Spleen (tissue), 13 donors: ENCODE measurements at places on chromosomes 2 and 18. TPM values are rescaled to one million over a fixed set of nuclear protein-coding genes. Genes with fewer than 3 reads are reported as not detected.

Gene BOK
- 17.0 TPM for total RNA-seq

Gene GKN2
- total RNA-seq: not detected

Gene NFE2L2
- 100 TPM for total RNA-seq

DNA sequence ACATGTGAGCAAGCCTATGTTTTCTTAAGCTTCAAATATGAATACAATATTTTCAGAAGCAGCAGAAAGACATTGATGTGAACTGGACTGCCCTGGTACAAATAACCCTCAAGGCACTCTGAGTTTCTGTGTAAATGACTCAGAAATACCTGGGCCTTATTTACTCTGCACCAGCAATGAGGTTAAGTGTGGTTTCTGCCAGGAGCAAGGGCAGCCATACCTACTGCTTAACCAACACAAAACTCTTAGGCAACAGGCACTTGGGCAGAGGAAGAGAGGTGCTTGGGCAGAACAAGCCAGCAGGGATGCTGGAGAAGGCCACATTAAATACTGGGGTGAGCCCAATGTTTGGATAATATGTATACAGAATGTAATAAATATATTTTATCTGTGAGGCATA is 29.4 kb upstream of the ARL5A start:
- H3K4me1 ChIP-seq: no peaks in the 10 kb centered on the region
- no peak for DNase-seq
- no peak overlapping the region for H3K4me3 ChIP-seq
- H3K36me3 ChIP-seq: no peaks in the 10 kb centered on the region
- no peaks in the 10 kb centered on the region for H3K27me3 ChIP-seq

Gene TNS1
- 241 TPM for total RNA-seq

Gene RAB12
- total RNA-seq: 46.1 TPM

DNA sequence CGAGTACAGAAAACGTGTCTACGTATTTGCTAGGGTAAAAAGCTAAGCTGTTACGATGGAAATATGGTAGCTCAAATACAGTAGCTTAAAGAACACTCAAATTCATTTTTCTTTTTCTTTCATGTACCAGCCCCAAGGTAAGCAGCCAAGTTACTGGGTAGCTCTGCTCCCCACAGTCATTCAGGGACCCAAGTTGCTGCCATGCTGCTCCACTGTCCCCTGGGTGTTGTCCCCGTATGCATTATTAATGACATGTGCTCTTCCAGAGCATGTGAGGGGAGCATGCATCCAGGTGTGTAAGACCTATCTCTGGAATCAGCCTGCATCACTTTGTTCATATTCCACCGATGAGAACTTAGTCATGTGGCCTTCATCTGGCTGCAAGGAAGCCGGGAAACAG is 105.1 kb upstream of the SP3 start:
- no peak overlapping the region for H3K4me3 ChIP-seq
- H3K4me1 ChIP-seq: peaks cover 3% of the 10 kb centered on the region
- H3K36me3 ChIP-seq: no peaks in the 10 kb centered on the region
- no peaks in the 10 kb centered on the region for H3K27me3 ChIP-seq
- DNase-seq: no peak
- no peak overlapping the region for H3K27ac ChIP-seq

- no peaks in the 10 kb centered on the region for H3K4me1 ChIP-seq
- no peaks in the 10 kb centered on the region for H3K36me3 ChIP-seq
- H3K27me3 ChIP-seq: no peaks in the 10 kb centered on the region
- H3K4me3 ChIP-seq: no peak overlapping the region
- no peak overlapping the region for H3K27ac ChIP-seq
These were observed 442.7 kb upstream of the MEIS1 start for GRCh38 chr2:65992198-65992554.

DNA sequence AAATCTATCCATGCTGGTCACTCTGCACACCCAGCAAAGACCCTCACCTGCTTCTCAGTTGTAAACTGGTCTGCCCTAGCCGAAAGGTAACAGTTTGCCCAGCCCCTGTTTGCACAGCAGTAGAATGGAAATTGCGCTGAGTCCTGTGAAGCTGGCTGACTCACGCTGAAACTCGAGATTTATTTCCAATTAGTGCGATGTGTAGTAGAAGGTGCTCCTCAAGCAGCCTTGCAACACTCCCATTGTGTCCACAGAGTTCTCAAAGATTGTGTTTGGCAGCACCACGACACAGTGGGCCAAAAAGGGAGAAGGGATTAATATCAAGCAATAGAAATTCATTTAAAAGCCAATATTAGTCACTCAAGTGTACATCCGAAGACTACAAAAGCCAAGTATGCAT is 21.7 kb upstream of the APCDD1 start:
- H3K4me1 ChIP-seq: no peaks in the 10 kb centered on the region
- H3K36me3 ChIP-seq: no peaks in the 10 kb centered on the region
- no peaks in the 10 kb centered on the region for H3K27me3 ChIP-seq
- no peak overlapping the region for H3K27ac ChIP-seq
- no peak overlapping the region for H3K4me3 ChIP-seq
- DNase-seq: no peak

- no peaks in the 10 kb centered on the region for H3K27me3 ChIP-seq
- no peak for DNase-seq
- no peak overlapping the region for H3K4me3 ChIP-seq
- H3K27ac ChIP-seq: no peak overlapping the region
- no peaks in the 10 kb centered on the region for H3K4me1 ChIP-seq
These were observed 227.8 kb upstream of the RBBP8 start for GRCh38 chr18:22705328-22705727.

DNA sequence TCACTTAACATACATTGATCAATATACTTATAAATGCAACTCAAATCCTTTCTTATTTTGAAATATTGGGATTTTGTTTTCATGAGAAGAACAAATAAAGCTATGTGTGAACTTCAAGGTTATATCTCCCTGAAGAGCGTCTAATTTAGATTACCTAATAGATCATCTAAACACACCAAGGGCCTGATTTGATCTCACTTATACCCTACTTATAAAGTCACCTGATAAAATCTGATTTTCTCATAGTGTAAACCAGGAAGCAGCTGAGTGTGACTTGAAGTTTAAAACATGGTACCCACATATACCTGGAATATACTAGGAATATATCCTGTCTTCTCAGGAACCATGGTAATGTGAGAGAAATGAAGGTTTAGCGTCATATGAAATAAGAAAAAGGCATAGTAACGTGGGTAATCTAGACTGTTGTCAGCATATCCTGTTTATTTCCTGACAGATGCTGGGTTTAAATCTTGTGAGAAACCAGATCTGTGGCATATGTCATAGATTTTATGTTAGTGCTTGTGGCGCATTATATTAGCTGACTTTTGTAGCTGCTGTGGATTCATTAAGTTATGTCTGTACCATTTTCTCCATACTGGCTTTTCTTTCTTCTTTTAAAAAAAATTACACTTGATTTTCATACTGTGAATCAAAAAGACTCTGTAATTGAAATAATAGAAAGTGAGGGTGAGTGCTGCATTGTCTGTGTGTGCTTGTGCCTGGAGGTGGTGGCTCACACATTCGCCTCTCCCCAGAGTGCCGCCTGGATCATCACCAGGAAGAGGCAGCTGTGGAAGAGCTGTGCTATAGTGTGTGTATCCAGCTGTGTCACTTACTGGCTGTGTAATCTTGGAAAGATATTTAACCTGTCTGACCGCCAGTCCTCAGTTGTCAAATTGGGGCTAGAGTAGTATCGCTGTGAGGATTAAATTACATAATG is 164.0 kb downstream of the MYO3B start:
- no peak for DNase-seq
- H3K36me3 ChIP-seq: no peaks in the 10 kb centered on the region

Gene CPO
- not detected for total RNA-seq

DNA sequence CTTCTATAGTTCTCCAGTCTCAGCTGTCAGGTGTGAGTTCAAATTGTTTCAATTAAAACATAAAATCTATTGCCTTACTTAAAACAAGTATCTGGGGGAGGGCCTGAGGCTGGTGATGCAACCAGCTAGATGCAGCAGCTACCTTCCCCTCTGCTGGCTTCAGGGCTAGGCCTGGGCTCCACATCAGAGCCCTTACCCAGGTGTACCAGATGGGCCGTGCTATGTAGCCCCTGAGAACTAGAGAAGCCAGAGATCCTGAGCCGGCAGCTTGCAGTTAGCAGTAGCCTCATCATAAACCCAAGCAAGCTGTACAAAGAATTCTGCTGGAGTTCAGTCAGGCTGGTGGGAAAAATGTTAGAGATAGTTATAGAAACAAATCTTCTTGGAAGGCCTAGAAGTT is 97.7 kb upstream of the ACAA2 start:
- no peak for DNase-seq
- no peaks in the 10 kb centered on the region for H3K4me1 ChIP-seq
- H3K27ac ChIP-seq: no peak overlapping the region
- H3K4me3 ChIP-seq: no peak overlapping the region
- no peaks in the 10 kb centered on the region for H3K36me3 ChIP-seq

Gene GNAL
- 1.6 TPM for total RNA-seq

Gene RGPD5
- 65.4 TPM for total RNA-seq
